ENCODE measurements at places on chromosomes 1 and 21.

DNA sequence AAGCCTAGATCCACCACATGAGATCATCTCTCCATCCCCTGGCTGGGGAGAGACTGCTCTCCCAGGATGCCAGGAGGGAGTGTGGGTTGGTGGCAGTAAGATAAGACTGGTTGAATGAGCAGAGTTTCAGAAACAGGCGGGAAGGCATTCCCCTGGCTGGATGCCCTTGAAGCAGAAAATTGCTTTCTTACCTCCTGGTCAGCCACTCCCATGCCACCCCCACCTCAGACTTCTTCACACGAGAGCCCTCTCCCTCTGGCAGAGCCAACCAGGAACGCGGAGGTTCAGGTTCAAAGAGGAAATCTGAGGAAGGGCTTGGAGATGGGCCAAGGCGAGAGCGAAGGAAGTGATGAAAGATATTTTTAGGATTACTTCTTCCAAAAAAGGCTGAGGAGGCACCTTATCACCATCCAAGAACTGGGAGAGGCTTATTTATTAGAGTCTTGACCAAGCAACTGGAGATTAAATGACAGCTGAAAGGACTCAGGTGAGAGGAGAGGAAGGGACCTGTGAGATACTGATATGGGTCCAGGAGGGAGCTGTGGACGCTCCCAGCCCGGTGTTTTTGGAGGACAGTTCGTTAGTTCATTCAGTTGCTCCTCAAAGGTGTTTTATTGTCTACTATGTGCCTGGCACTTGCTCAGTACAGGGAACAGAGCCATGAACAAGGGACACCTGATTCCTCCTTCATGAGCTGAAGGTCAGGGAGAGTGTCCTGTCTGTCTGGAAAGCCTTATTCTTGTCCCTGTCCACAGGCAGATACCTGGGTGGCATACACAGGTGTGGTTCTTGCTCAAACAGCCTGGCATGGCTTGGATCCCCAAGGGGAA lies 18.9 kb upstream of the SLC26A9 start:
- no peak for DNase-seq

DNA sequence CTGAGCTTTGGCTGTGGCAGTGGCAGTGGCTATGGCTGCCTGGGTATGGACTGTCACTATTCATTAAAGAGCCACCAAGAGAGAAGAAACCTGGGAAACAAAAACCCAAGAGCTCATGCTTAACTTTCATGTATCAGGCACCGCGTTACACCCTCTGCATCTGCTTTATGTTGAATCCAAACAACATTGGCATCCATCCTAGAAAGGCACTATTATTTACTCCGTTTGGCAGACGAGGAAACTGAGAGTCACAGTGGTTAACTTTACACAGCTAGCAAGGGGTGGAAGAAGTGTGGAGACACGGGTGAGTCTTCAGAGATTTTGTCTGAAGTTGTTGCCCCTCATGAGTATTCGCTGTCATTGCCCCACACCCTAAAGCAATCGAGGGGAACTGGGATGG lies 63.8 kb downstream of the PLXNA2 start:
- DNase-seq, result no peak

DNA sequence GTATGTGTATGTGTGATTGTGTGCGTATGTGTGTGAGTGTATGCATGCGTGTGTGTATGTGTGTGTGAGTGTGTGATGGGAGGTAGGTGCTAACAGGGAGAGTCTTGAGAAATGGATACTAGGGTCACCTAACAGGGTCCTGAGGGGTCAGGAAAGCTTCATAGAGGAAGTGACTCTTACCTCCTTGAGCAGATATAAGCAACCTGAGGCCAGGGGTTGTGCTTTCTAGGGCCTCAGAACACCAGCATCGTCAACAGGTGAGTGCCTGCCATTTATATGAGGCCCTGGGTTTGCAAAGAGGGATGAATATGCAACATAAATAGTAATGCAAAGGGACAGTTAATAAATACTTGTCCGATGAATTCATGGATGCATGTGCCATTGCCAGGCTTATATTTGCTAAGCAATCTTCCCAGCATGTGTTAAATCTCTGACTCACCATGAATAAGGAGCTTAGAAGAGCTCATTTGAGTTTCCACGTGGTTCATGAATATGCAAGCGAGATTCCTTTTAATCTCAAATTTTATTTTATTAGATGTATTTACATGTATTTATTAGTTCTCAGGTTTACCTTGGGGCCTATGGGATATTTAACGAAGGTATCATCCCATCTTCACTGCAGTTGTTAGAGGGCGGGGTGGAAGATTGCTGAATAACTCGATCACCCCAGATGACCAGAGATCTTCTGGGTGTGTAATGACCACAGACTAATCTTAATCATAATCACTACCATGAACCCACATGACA lies 438.3 kb downstream of the CAMTA1 start:
- DNase-seq, result no peak

- no peak for DNase-seq
Measured at GRCh38 chr1:159653201-159653600, 61.2 kb downstream of the CRP start.

DNA sequence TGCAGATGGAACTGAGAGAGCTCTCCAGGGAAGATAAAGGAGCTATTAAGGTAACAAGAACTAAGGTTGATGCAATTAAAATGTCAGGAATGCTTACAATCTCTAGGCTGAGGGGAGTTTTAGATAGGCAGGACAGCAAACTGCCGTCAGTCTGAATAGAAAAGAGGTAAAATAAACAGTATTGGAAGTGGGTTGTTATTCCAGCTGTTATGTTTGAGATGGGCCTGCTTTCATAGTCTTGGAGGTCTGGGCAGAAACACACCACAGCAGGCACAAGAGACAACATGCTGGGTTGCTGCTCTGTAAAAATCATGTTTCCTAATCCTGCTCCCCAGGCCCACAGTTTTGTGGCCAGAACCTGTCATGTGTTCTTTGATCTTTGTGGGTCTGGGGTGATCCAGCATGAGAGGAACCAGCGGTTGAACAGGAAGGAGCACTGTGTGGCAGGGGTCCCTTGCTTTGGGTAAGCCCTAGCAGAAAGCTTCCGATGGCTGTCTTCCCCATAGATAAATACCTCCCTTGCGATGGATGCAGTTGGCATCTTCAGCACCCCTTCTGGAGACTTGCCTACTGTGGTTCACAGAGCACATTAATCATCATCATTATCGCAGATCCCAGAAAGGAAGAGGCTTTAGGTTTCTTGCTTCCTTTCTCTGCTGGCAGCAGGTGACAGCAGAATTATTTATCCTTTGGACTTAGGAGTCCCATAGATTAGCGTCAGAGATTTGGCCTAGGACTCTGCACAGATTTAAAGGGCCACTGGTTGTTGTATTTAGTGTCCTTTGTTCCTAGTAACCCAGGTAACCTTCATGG lies 97.1 kb downstream of the AK5 start:
- DNase-seq, result no peak

DNA sequence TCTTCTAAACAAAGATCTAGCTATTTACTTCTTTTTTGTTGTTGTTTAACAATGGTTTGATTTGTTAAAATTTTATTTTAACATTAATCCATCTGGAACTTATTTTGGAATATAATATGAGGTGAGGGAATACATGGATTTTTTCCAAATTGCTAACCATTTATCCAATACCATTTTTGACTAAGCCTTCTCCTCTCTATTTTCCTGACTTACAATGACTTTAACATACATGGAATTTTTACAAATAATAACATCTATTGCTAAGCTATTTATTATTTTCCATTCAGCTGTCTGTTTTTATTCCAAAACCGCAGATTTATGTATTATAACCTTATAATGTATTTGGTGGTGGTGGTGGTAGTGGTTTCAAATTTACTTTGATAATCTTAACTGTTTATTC lies 420.3 kb upstream of the ADGRL2 start:
- DNase-seq, result no peak

DNA sequence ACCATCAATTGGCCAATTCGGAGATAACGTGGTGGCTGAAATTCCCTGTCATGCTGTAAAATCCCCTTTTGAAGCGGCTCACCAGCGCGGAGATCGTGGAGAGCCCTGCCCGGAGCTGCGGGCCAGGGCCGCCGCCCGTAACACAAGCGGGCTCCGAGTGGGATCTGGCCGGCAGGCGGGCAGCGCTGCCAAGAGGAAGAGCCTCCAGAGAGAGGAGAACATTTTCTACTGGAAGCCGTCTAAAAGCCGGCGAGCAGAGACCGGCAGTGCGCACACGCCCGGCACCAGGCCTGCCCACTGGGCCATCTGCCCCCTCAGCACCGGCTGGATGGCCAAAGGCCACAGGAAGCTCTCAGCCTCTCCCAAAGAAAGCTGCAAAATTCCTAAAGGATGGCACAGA lies 15.5 kb downstream of the SSBP3 start:
- DNase-seq, result no peak

Data from CD4-positive, alpha-beta T cell treated with Interleukin-1 beta for 1 hour (primary cell).